Activated T-helper 1 cell treated with anti-CD3 and anti-CD28 coated beads, Interleukin-2, amount 50 U/mL, for 16 hours (primary cell): ENCODE measurements at places on chromosomes 13 and 19.

DNA sequence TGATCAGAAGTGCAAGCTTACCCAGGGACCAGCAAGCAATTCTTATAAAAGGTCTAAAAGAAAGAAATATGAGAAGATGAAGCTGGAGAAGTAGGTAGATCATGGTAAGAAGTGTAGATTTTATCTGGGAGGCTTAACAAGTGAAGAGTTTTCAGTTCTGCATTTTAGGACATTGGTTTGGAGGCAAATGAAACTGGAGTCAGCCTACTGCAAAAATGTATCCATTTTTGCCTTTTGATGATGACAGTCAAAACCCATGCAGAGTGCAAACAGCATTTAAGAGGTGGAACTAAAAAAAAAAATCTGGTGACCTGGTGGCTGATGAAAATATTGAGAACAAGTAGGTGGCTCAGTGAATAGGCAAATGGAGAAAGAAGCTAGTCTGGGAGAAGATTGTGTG is 216.9 kb downstream of the DNAJC15 start:
- no peak for DNase-seq

DNA sequence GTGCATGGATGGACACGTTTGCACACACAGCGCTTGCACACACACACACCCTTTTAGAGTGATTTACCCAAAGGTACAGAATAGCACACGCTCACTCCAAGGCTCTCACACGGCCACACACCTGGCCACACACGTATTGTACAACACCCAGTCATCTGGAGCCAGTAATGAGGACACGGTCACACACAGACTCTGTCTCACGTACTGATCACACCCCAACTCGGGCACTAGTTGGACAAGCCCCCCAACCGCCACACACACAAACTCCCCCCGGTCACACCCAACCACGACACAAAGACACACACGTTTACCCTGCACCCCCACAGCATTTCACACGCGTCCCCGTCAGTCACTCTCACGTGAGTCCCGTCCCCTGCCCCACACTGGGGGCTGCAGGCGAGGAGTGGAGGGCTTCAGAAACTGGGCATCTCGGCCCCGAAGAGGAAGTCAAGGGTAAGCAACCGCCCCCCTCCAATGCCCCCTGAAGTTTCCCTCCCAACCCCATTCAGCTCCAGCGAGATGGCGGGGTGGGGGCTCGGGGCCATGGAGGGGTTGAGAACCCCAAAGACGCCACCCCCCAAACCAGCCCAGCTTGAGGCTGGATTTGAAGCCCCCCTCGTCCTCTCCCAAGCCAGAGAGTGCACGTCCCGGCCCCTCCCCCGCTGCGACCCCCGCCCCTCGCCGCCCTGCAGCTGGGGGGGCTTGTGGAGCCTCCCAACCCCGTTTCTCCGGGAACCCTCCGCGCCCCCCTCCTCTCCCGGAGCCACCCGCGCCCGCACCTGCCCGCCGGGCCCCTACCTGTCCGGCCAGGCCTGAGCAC is 599 bp downstream of the OLFM2 start:
- no peak for DNase-seq

GRCh38 chr19:30540761-30541160 is 168.6 kb downstream of the ZNF536 start:
- DNase-seq: no peak

GRCh38 chr13:41694545-41695301 is 237.4 kb downstream of the RGCC start:
- no peak for DNase-seq

- DNase-seq: no peak
Observed at GRCh38 chr13:25237083-25237482, 50.2 kb downstream of the MTMR6 start.

- DNase-seq: no peak
Observed at GRCh38 chr13:111211789-111212516, 96.8 kb downstream of the ARHGEF7 start.

DNA sequence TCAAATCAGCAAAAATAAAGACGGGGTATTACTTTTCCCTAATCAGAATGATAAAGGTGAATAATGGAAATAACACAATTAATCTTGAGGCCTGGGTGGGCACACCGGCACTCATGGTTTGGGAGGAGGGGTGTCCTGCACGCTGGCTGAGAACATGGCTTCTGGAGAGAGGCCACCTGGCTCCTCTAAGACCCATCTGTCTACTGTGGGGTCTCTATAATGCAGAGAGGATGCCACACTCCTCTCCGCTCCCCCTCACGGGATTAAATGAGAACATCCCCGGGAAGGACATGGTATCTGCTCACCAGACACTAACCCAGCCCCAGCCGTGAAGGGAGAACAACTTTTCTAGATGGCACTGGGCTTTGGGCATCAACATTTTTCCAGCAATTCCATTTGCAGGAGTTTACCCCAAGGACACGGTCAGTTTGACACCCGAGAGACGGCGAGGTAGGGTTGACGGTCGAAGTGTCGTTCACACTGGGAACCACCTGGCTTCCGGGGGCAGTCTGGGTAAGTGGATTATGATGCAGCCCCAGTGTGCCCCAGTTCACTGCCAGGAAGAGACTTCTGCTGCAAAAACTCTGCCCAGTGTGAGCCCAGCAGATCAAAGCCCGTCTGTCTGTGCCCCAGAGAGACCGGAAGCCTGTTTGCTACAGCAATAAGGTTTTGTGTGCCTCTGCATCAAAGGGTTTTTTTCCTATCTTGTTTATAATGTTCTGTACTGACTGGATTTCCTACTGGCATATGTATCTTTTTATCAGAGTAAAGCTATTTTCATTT is 56.6 kb downstream of the CEBPG start:
- no peak for DNase-seq

DNA sequence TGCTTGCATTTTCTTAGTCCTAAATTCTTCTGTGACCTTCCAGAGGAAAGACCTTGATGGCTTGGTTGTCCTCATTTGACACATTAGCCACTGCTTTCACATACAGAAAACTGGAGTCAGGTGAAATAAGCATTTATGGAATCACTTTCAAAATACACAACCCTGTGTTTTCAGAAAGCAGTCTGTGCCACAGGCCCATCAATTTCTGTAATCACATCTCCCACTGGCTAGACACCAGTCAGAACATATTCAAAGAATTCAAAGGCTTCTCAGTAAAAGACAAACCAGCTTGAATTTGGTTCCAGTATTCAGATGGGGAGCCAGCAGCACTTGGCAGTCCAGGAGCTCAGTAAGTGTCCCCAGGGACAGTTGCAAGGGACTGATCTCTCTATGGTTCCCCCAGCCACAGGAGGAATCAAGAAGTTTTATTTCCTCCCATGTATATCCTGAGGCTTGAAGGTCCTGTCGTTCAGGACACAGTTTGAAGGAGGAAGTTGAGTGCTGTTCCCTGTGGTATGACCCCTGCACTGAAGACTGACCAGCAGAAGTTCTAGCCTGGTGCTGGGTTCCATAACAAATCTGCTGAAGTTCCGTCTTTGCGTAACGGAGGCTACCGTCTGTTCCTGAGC is 214.3 kb downstream of the FOXO1 start:
- DNase-seq: no peak

GRCh38 chr19:16428372-16429036 is 43.3 kb downstream of the EPS15L1 start:
- DNase-seq: no peak

DNA sequence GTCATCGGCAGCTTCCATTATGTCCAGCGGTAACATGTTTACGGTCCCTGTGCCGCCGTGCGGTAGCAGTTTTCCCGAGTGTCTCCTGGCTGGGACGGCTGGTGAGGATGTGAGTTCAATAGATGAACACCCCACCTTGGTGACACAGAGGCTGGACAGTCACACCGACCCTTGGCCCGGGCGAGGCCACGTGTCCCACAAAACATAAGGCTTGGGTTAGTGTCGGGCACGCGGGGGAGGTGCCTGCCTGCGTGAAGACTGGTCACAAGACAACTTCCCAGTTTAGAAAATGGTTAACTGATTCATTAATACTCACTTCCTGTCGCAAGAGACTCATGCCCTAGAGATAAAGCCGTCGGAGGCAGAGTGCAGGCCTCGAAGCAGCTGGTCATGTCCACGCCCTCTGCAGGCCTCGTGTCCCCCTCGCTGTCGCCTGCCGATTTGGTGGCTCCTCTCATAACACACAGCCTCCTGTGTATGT is 17.2 kb downstream of the RASA3 start:
- no peak for DNase-seq

DNA sequence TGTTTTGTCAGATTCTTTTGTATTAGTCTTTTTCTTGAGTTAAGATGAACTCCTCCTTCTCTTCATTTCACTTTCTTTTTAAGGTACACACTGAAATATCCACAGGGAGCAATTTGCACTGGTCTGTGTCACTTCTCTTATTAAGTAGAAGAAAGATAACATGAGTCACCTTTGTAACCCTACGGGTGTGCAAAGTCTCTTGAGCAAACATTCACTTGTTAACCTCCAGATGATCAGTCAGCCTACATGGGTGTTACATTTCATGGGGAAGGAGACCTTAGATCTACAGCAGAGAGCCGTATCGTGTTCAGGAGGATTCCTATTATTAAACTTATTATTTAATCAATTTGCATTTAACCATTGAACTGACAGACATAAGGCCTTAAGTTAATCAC is 5.1 kb downstream of the ZNF507 start:
- DNase-seq: no peak

DNA sequence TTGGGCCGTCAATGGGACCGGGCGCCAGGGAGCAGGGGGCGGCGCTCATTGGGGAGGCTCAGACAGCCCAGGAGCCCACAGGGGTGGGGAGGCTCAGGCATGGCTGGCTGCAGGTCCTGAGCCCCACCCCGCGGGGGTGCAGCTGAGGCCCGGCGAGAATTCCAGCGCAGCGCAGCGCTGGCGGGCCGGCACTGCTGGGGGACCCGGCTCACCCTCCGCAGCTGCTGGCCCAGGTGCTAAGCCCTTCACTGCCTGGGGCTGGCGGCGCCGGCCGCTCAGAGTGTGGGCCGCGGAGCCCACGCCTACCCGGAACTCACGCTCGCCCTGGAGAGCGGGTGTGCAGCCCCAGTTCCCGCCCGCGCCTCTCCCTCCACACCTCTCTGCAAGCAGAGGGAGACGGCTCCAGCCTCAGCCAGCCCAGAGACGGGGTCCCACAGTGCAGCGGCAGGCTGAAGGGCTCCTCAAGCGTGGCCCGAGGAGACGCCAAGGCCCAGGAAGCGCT is 1227.4 kb downstream of the PCDH17 start:
- no peak for DNase-seq

DNA sequence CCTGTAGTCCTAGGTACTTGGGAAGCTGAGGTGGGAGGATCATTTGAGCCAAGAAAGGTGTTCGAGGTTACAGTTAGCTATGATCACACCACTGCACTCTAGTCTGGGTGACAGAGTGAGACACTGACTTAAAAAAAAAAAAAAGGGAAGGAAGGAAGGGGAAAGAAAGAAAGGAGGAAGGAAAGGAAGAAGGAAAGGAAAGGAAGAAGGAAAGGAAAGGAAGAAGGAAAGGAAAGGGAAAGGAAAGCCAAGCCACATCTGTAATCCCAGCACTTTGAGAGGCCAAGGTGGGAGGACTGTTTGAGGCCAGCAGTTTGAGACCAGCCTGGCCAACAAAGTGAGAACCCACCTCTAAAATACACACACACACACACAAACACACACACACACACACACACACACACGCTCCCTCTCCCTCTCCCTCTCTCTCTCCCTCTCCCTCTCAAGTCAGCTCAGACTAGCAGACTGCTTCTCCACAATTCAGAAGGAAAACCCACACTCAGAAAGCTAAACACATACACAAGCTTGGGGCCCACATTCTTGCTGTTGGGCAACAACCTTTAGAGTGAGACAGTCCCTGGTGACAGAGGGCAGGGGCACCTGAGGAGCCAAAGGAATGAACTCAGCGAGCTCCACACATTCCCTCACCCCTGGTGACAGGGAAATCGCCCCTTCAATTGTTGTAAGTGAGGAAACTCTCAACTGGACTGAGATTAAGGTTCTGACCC is 2.7 kb downstream of the ZNF709 start:
- no peak for DNase-seq

- DNase-seq: no peak
Observed at GRCh38 chr19:52566588-52566987, 3.5 kb upstream of the ZNF701 start.

DNA sequence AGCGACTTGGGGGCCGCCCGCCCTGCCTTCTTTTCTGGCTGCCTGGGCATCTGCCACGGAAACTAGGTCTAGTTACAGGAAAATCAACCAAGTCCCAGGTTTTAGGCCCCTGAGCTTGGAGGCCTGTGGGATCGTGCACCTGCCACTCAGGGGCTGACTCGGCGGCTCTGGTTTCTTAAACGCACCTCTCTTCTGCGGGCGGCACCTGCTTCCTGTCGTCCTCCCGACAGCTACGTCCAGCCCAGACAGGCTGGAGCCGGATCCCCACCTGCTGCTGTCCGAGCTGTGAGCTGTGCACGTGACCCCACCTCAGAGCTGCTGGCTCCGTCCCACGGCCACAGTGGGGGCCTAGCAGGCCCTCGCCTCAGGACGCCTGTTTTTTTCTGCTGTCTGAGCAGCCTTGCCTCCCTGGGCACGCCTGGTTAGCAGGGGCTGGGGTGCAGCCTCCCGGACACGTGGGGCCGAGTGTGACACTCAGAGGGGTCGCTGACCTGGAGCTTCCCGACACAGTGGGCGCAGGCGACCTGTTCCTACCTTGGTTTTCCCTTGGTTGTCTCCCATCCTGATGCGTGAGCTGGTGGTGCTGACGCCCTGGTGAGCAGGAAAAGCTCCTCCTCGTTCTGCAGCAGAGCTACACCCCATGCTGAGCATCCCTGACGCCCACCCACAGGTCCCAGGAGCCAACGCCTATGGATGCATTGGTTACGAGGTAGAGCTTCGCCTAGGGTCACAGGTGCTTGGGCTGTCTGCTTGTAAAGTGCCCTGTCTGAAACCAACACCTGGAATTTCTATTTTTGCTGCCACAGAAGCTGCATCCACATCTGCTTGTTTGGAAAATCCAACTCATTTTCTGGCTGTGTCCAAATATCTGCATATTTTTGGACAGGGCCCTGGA is 17.5 kb downstream of the TMEM255B start:
- DNase-seq: no peak

DNA sequence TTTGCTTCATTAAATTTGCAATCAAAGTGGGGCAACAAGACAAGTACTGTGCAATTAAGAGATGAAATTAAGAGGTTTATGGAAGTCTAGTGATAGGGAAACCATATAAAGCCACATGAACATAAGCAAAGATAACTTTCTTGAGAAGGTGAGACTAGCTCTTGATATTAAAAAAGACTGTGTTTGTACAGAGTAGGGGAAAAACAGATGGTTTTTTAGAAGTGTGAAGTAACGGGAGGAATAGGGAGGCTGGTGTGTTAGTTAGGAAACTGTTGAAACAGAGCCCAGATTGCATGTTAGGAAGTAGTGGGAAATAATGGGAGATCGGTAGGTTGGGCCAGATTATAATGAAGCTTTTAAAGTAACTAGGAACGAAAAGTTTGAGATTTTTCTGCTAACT is 149.8 kb upstream of the FREM2 start:
- no peak for DNase-seq
